ENCODE measurements at places on chromosomes 16 and 17. TPM values are rescaled to one million over a fixed set of nuclear protein-coding genes. Genes with fewer than 3 reads are reported as not detected.

ERAL1 gene
- 89.4 TPM for total RNA-seq

SOX9 gene
- total RNA-seq, result 8.9 TPM

PYCARD gene
- 41.9 TPM for total RNA-seq

MYLK3 gene
- 0.03 TPM for total RNA-seq

LGALS9B gene
- not detected for total RNA-seq

KRTAP1-4 gene
- not detected for total RNA-seq

CCL11 gene
- total RNA-seq, result not detected

STAT5B gene
- 27.3 TPM for total RNA-seq

CIAPIN1 gene
- 96.2 TPM for total RNA-seq

RNF157 gene
- 8.3 TPM for total RNA-seq

KCNJ12 gene
- total RNA-seq, result 1.6 TPM

ARHGAP44 gene
- total RNA-seq, result 2.3 TPM

HASPIN gene
- 12.3 TPM for total RNA-seq

Measured in A549 treated with AZD2906 at 1 μM for 4 hours (cell line).